Central memory CD8-positive, alpha-beta T cell (primary cell): ENCODE measurements at places on chromosomes 3 and 15.

GRCh38 chr15:26051761-26052675, 188.9 kb upstream of the ATP10A start:
- no peak for DNase-seq

GRCh38 chr3:26713091-26713490, 90.5 kb downstream of the LRRC3B start:
- no peak for DNase-seq

- DNase-seq, result no peak
Observed at GRCh38 chr3:178172121-178172520, 364.1 kb upstream of the KCNMB2 start.

- DNase-seq, result no peak
Observed at GRCh38 chr3:132629928-132630327, 29.7 kb downstream of the ACAD11 start.

DNA sequence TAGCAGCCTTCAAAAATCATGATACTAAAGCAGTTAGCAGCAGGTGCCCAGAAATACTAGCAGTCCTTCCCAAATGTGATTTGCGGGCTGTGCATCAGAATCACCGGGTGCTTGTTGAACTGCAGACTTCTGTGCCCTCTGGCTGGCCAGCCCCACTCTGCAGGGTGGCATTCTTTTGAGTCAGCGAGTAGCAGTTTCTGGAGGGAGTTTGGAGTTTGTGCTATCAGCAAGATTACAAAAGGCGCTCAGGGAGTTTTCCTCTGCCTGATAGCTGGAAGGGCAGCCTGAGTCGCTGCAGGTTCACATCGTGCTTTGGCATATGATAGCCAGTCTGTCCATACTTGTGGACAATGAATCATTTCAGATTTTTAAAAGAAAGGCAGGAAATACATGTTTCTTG, 57.6 kb downstream of the CLDN11 start:
- no peak for DNase-seq

- DNase-seq, result no peak
Observed at GRCh38 chr3:188918093-188918492, 253.7 kb upstream of the TPRG1 start.

GRCh38 chr3:149657321-149657925, 402 bp downstream of the WWTR1 start:
- no peak for DNase-seq
